ENCODE measurements at places on chromosomes 4 and X.
A peak's percentile ranks its signal among the peaks of the same experiment; 100 is the strongest.

DNA sequence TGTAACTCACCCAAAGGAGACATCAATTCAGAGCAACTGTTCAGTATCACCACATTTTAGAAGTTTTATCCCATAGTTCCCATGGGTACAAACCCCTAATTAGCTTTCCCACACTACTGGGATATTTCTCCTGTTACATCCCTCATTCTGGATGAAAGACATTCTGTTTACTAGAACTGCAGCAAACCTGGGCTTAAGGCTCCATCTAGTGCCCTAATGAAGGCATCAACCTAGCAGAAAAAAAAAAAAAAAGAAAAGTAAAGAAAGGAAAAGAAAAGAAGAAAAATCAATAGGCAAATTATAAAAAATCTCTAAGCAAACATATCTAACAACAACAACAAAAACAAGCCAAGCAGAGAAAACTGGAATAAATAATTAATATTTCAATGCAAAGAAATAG is 133.7 kb upstream of the CPXCR1 start:
- DNase-seq = peak; percentile 1

DNA sequence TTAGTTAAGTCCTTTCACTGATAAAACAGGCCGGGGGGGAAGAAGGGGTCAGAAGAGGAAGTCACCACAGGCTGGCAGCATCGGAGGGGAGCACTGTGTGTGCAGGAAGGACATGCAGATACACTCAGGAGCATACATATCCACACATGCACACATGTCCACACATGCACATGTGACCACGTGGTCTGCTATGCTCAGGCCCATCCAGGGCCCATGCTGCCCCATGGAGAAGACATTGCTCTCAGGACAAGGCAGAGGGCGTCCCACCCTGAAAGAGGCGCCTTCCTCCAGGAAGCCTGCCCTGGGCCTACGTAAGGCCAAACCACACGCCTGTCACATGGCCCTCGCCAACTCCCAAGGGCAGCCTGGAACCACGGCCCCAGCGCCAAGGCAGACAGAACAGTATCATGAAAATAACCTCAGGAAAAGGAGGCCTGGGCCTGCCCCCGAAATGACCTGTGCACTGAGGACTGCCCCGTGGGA is 15.8 kb downstream of the WDR1 start:
- DNase-seq = no peak

DNA sequence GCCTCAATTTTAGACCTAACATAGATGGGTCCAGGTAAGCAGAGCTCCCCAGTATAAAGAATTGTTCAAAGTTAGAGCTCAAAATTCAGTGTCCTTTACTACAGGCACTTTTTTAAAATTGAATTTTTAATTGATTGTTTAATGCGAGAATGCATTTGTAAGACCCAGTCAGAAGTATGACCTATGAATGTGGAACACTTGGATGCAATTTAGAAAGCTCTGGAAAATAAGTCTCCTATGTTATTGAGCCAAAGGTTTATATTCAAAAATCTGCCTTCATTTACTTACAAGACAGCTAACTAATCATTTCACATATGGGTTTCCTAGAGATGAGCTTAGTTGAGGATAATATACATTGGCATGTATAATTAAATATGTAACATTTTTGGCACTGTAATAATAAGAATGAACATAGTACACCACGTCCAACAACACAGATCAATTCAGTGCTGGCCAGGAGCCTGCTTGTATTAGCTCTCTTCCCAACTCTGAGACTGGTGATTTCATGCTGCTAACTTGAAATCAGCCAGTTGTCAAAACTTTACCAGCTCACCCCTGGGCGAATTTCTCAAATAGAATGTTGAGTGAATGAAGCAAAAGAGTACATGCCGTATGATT is 197.2 kb upstream of the NPY2R start:
- no peak for DNase-seq

- DNase-seq = no peak
Measured at GRCh38 chrX:7218321-7219152, 70.6 kb upstream of the PUDP start.

DNA sequence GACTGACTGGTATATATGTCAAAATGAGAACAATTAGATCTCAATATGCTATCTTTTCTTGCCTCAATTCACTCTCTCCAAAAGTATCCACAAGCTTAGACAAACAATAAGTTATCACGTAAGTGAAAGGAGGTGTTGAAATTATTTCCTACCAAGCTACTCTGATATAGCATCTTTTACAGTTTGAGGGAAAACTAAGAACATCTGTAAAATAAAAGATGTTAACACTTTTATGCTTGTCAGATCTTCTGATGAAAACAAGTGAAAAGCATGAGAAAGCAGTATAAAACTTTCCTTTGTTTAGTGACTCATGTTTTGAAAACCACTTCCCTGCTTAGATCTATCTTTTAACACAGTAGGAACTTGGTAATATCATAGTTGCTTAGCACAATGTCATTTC is 8.4 kb upstream of the MAB21L2 start:
- DNase-seq = peak; percentile 26

DNA sequence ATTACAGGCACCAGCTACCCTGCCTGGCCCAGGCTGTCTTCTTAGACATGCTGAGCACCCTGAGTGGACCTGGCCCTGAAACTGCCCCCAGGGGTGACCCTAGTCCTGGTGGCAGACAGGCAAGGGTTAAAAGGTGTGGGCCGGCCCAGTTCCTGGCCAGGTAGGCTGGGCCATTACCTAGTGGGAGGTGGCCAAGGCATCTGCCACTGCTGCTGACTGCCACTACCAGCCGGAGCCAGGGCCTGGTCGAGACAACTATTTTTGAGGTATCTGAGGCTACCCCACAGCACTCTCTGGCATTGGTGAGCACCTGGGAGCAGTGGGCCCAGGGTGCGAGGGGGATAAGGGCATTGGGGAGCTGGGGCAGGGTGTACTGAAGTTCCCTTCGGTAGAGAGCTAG is at the start of gene CCDC120:
Gene CCDC120 (plus strand): TSS at position 206 of the 400 bp plus-strand sequence. CDS start 3,043 bp downstream, outside the sequence.
- no peak for DNase-seq

GRCh38 chr4:67539830-67540229 is 5.5 kb downstream of the CENPC start:
- DNase-seq = no peak

DNA sequence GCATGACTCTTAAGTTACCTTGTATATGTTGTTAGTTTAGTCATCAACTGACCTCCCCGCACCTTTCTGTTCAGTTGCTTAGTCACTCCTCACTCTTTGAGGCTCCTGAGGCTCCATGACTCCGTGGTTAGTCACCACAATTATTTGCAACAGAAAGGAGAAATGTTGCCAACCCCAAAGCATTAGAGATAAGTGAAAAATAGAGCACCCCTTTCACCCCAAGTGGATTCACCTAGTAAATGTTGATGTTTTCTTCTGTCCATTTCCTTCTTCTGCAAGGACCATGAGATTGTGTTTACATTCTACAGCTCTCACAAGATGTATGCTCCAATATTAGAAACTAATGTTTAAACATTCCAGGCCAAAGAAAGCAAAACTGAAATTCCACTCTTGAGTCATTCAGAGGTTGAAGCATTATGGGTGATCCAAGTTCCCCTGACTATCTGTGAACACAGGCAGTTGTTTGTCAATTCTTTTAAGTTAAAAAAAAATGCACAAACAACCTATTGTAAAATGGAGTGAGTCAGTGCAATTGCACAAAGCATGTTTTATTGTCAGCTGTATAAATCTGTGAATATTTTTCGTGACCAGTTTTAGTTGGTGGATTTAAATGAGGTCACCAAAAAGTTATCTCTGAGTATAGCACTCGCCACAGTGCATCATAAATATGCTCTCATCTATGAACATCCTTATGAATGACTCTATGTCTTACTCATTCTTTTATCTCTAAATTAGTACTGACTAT is 552.4 kb upstream of the MAGEB2 start:
- peak; percentile 89 for DNase-seq

DNA sequence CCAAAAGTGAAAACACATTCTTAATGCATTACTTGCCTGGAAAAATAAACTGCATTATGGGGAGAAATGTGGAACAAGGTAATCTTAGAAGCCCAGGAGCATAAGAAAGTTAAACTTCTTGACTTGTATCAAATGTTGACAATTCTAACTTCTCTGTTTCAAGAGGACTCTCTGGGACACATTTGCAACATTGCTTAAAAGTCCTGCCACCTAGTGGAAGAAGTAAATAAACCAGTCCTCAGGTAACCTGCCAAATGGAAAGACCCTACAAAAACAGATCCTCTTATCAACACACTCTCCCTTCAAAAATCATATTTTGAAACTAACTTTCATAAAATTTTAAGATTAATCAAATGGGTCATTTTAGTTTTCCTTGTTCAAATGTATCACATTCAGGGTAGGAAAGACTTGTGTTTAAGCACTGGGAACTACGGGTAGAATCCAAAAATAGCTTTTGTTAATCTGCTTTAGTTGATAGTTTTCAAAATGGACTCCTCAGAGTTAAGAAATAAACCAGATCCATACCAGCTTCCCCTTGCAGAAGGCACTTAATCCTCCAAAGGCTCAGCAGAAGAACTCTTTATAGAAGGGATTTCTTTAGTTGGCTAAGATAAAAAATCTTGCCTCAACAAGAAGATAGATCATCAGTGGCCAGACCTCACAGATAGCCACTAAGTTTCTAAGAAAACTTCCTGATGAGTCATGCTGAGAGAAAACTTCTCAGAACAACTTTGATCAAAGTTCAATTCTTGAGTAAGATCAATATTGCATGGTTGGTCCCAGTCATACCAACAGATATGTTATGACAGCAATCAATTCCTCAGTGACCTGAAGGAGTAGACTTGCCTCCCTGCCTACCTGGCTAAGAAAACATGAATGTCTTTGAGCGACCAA is 141.7 kb downstream of the HHIP start:
- peak; percentile 61 for DNase-seq

DNA sequence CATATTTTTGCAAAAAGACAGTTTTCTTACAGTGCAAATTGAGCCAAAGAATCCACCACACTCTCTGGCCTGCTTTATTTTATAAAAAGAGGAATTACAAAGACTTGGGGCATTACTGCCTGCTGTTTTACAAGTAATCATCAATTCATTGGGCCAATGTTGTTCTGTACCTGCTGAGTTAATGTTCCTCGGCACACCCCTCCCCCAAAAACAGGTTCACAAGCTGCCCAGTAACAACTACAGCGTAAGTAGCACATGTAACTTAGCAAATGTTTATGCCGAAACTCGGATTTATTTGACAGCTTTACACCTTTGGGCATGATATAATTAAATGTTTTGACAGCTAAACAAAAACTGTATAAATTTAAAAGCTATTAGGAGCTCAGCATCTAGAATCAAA is 214.6 kb upstream of the MAB21L2 start:
- DNase-seq = no peak

DNA sequence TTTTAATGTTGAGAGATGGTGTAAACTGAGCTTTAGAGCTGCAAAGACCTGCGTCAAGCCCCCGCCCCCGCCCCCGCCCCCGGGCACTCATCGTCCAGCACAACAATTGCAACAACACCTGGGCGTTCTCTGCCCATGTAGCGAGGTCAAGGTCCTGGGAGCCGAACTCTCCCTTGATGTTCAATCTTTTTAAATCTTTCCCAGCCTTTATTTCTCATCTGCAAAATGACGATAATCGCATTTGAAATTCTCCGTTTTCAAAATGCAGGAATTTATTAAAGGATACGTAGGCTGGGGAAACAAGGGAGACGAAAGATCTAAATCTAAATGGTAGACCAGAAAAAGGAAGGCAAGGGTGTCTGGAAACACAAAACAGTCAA is 648 bp upstream of the MSMO1 start:
- DNase-seq = peak; percentile 55

DNA sequence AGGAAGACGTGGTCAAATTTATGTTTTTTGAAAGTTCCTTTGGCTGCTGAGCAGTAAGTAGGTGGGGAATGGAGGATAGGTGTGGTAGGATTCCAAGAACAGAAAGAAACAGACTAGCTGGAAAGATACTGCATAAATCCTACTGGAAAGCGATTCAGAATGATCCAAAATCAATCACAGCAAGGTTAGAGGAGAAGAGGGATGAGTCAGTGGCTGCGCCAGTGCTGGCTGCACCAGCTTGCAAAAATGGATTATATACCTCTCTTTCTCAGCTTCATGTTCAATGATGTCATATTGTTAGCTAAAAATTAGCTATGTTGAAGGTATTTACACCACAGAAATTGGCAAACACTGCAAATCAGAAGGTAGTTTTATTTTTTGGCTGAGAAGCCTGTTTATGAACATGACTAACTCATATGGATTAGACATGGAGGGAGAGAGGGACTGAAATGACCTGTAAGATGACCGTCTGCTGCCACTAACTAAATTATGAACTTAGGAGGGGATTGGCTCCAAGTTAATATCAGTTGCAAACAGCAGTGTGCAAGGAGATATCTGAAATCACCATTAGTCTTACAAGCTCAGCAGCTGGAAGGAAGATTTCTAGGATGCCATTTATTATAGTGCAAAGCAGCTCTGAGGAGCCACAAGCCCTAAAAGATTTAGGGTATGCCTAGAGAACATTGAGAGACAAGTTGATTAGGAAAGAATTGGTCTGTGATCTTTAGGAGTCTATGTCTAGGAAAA is 405.3 kb downstream of the MID1IP1 start:
- no peak for DNase-seq

DNA sequence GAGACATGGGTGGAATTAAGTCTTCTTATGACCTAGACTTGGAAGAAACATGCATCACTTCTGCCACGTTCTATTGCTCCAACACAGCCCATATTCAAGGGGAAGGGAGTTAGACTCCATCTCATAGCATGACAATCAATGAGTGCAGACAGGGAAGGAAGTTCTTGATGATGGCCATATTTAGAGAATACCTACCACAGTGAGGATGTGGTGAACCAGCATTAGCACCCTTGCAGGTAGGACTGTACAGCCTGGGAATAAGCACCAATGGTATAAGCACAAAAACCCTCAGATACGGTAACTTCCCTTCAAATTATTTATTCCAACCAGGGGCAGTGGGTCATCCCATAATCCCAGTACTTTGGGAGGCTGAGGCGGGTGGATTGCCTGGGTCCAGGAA is 29.8 kb downstream of the PAGE2 start:
- DNase-seq = no peak

- no peak for DNase-seq
Measured at GRCh38 chr4:7526929-7527535, 92.3 kb upstream of the PSAPL1 start.

GRCh38 chrX:49286136-49286535 is 16.5 kb downstream of the PPP1R3F start:
- no peak for DNase-seq

GRCh38 chr4:87985097-87985886 is 9.8 kb downstream of the SPP1 start:
- DNase-seq = peak; percentile 70

- peak; percentile 83 for DNase-seq
Measured at GRCh38 chr4:122826553-122827257, at the start of gene FGF2. TSS of gene FGF2 (plus strand) at chr4:122826831. CDS start at chr4:122827175, 344 bp downstream.

DNA sequence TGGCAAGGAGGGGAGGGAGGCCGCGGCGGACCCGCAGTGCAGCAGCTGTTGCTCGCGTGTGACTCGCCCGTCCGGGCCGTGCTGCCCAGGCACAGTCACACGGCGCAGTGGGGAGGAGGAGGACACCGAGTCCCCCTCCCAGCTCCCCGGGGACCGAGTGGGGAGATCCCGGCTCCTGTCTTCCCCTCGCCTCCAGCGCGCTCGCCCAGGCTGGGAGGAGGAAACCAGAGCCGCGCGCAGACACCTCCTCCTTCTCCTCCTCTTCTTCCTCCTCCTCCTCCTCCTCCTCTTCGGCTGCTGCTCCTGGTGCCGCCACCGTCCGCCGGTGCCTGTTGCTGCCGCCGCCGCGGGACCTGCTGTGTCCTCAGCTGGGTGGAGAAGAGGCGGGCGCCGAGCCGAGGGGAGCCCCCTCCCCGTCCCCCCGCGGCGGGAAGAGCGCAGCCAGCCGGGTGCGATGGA is at the start of gene TBC1D1:
Gene TBC1D1 (plus strand): TSS at position 284 of the 459 bp plus-strand sequence. CDS start 11,012 bp downstream, outside the sequence.
- peak; percentile 38 for DNase-seq

Data from astrocyte of the hippocampus (primary cell).